ENCODE measurements at places on chromosomes 12 and 14. TPM values are rescaled to one million over a fixed set of nuclear protein-coding genes. Genes with fewer than 3 reads are reported as not detected.

RNASE1 gene
- not detected for total RNA-seq

ACAD10 gene
- 21.7 TPM for total RNA-seq

NTN4 gene
- total RNA-seq, result not detected

OR4N2 gene
- not detected for total RNA-seq

TAS2R43 gene
- not detected for total RNA-seq

SIX1 gene
- total RNA-seq, result not detected

CIROP gene
- not detected for total RNA-seq

C1QL4 gene
- not detected for total RNA-seq

USP44 gene
- 6.6 TPM for total RNA-seq

SERPINA6 gene
- total RNA-seq, result not detected

SERPINA12 gene
- not detected for total RNA-seq

PLA2G1B gene
- total RNA-seq, result not detected

FOXN4 gene
- not detected for total RNA-seq

LTBR gene
- total RNA-seq, result 3.1 TPM

C12orf50 gene
- 0.07 TPM for total RNA-seq

RNASE13 gene
- total RNA-seq, result not detected

MANSC4 gene
- total RNA-seq, result not detected

VWF gene
- not detected for total RNA-seq

CRIP1 gene
- 67.3 TPM for total RNA-seq

MYO1H gene
- total RNA-seq, result not detected

PIWIL1 gene
- total RNA-seq, result not detected

ARHGAP9 gene
- 95.9 TPM for total RNA-seq

CACNB3 gene
- total RNA-seq, result 9.5 TPM

PRR13 gene
- total RNA-seq, result 216 TPM

RNF212B gene
- total RNA-seq, result not detected

AQP2 gene
- total RNA-seq, result not detected

DLK1 gene
- not detected for total RNA-seq

LRFN5 gene
- total RNA-seq, result not detected

SHMT2 gene
- 542 TPM for total RNA-seq

KCNJ8 gene
- total RNA-seq, result not detected

MTA1 gene
- total RNA-seq, result 106 TPM

P2RX7 gene
- total RNA-seq, result 6.3 TPM

CD4 gene
- total RNA-seq, result 155 TPM

DDX11 gene
- 155 TPM for total RNA-seq

RNASE3 gene
- total RNA-seq, result not detected

EEA1 gene
- 15.6 TPM for total RNA-seq

GLS2 gene
- 4.6 TPM for total RNA-seq

IRAK4 gene
- total RNA-seq, result 24.2 TPM

PTCSC3 gene
- total RNA-seq, result not detected

FSCB gene
- not detected for total RNA-seq

PROX2 gene
- total RNA-seq, result 0.07 TPM

MORN3 gene
- 2.6 TPM for total RNA-seq

TRPV4 gene
- total RNA-seq, result not detected

FOXA1 gene
- not detected for total RNA-seq

SOAT2 gene
- 0.81 TPM for total RNA-seq

PTHLH gene
- not detected for total RNA-seq

ALG10 gene
- total RNA-seq, result 21.6 TPM

KLRB1 gene
- not detected for total RNA-seq

MEG3 gene
- not detected for total RNA-seq

CCDC198 gene
- total RNA-seq, result not detected

ANKRD33 gene
- not detected for total RNA-seq

RPL10L gene
- not detected for total RNA-seq

VRTN gene
- not detected for total RNA-seq

LALBA gene
- not detected for total RNA-seq

Measured in activated naive CD4-positive, alpha-beta T cell treated with anti-CD3 and anti-CD28 coated beads for 36 hours (primary cell).